ENCODE measurements at places on chromosomes 2 and 18.
A peak's percentile ranks its signal among the peaks of the same experiment; 100 is the strongest.

DNA sequence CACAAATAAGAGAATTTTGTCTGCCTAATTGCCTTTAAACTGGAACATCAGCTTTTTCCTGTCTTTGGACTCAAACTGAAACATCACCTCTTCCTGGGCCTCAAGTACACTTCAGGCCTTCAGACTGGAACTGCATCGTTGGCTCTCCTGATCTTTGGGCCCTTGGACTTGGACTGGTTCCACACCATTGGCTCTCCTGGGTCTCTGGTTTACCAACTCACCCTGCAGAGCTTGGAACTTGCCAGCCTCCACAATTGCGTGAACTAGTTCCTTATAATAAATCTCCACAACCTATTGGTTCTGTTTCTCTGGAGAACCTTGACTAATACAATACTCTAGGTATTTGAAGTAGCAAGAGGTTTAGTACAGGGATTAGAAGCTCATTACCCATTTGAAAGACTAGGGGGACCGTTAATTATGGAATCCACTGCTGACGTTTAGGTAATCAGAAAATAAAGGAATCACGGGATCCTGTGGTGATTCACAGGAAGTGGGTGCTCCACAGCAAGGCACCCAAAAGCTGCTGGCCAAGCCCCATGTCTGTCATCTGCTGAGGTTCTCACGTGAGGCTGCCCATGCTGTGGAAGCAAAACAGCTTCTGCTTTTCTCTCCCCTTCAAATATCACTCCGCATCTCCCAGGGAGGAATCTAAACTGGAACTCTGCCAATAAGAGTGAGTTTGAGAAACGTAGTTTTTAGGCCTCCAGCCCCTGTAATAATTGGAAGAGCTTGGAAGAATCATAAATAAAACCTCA, 20.0 kb upstream of the SGPP2 start:
- no peak for DNase-seq

DNA sequence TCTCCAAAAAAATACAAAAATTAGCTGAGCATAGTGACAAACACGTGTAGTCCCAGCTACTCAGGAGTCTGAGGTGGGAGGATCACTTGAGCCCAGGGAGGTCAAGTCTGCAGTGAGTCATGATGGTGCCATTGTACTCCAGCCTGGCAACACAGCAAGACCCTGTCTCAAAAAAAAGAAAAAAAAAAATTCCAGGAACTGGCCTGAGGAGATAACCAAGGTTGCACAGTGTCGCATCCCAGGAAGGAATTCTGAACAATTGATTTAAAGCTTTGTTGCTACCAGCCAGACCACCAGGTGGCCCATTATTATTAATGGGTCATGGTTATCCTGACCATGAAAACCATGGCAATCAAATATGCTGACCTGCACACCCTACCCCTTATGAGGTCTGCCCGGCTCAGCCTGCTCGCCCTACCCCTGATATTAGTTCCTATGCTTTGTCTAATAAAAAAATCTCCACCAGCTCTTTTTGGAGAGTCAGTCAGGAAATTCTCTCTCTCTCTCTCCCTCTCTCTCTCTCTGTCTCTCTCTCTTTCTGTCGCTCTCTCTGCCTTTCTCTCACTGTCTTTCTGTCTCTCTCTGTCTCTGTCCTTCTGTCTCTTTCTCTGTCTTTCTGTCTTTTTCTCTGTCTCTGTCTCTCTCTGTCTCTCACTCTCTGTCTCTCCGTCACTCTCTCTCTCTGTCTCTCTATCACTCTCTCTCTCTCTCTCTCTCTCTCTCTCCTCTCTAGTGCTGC, 73.7 kb downstream of the NCAPH start:
- DNase-seq: no peak

DNA sequence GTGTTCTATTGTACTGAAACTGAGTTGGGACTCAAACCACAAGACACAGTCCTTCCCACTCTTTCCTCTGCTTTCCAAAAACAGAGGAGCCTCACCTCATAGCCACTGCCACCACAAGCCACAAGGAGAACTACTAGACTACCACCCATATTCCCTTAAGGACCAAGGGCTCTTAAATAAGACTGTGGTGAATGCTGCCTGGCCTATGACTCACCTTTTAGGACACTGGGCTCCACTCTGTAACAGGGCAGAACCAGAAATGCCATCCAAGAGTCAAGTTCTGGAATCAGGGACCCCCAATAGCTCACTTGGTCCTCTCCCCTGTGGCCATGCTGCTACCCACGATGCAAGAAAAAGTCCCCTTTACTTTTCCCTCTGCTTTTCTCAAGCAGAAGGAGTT, 851.4 kb downstream of the BCL11A start:
- no peak for DNase-seq

DNA sequence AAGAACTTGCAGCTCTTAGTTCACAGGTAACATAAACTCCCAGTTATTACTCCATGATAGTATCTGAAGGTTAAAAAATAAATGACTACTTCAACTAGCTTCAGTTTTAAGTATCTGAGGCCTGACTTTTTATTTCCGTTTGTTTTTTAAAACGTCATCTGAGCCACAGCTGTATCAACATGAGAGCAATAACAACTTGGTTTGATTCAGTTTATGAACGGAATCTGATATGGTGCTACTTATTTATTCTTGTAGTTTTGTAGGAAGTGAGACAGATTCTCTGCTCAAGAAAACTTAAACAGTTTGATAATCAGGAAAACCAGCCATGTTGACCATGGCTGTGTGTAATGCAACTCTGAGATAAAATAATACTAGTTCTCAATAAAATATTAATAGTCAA, 34.9 kb downstream of the NAB1 start:
- no peak for DNase-seq

DNA sequence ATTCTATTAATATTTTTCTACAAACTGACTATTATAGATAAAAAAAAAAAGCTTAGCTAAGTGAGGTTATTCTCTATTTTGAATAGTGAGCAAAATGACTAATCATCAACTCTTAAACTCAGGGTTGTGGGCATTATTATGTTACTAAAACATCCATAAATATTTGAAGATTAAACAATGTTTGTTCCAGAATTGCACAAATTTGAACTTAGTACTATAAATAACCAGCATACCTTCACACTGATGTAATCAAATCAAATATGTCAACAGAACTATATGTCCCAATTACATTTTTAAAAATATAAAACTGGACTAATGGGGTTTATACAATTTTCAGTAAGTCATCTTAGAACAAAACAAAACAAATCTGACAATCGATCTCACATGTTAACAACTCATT, 800.9 kb downstream of the LRP1B start:
- DNase-seq: no peak

DNA sequence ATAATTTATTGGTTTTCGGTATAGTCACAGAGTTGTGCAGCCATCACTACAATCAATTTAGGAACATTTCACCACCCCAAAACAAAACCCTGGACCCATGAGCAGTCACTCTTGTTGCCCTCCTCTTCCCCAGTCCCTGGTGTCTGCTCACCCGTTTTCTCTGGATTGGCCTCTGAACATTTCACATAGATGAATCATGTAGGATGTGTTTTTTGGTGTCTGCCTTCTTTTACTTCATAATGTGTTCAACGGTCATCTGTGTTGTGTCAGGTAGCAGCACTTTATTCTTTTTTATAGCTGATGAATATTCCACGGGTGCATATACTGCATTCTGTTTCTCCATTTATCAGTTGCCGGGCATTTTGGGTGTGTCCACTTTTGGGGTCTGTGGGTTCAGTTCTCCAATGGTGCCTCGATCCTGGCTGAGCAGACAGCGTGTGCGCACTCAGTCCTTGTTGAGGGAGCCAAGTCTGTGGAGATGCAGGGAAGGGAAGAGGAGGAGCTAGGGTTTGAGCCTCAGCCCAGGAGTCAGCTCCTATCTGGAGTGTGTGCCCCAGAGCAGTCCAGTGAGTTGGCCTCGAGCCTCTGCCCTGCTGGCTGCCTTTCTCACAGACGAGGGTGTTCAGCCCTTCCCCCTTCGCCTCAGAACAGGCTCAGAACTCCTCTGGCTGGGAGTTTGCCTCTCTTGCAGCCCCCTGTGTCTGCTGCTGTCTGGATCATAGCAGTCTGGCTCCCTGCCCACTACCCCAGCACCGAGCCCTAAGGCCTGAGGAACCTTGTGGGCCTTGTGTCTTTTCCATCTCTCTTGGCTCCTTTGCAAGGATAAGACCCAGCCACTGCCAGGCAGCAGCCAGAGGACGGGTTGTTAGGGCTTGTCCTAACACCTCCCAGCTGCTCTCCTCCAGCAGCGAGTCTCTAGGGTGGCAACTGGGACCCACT, 18.0 kb downstream of the C2orf74 start:
- DNase-seq: no peak

DNA sequence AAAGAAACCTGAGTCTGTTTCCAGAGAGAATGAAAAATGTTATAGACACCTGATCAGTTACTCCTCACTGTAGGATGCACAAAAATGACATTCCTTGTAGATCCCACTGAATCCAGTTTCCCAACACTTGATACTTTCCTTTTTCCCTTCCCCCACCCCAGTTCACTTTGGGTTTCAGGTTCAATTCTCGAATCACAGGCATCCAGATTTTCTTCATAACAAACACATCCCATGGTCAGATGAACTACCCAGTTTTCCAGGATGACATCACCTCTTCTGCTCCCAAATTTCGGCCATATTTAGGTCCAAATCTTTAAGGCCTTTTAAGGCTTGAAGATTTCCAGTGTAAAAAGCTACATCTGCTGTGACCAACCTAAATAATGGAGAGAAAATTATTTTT, 51.5 kb downstream of the UGP2 start:
- DNase-seq: no peak

DNA sequence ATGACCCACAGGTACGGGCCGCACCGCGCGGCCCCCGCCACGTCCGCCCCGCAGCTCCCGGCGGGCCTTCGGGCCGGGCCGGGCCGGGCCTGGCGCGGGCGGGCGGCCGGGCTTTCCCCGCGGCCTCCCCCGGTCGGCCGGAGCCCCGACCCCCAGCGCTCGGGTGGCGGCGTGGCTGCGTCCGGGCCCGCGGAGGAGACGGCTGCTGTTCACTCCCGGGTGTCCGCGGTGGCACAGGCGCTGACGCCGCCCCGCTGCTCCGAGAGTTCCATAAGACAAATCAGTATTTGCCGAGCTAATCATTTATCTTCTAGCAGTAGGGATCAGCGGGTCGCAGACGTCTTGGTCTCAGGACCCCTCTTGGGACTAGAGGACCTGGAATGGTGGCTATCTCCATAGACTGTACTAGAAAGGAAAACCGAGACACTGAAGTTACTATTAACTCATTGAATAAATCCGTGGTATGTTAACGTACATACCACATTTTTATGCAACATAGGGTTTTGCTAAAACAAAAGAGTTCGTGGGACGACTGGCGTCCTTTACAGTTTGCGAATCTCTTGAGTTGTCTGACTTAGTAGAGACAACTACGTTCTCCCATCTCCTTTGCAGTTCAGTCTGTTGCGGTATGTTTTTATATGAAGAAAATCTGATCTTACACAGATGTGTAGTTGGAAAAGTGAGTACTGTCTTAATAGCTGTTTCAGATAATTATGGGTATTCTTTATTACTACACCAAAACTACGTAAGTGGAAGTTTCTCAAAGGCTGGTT, 500 bp downstream of the LIMS1 start:
- DNase-seq: peak; percentile 17

- no peak for DNase-seq
Observed at GRCh38 chr2:24840962-24841945, 48.0 kb downstream of the CENPO start.

DNA sequence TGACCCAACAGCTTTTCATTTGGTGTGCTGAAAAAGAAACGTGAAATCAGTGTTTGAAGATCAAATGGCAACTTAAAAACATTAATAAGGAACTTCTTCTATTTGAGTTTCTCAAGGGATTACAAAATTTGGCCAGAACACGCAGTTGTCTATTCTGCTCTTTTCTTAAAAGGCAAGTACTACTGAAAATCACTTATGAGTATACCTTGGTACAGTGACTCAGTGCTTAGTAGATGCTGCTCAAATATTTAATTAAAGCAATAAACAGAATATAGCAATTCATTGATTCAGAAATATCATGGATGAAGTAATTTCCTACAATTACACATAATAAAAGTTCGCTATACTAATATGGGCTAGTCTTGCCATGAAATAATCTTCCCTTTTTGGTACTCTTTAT, 38.2 kb upstream of the MCM6 start:
- DNase-seq: no peak

DNA sequence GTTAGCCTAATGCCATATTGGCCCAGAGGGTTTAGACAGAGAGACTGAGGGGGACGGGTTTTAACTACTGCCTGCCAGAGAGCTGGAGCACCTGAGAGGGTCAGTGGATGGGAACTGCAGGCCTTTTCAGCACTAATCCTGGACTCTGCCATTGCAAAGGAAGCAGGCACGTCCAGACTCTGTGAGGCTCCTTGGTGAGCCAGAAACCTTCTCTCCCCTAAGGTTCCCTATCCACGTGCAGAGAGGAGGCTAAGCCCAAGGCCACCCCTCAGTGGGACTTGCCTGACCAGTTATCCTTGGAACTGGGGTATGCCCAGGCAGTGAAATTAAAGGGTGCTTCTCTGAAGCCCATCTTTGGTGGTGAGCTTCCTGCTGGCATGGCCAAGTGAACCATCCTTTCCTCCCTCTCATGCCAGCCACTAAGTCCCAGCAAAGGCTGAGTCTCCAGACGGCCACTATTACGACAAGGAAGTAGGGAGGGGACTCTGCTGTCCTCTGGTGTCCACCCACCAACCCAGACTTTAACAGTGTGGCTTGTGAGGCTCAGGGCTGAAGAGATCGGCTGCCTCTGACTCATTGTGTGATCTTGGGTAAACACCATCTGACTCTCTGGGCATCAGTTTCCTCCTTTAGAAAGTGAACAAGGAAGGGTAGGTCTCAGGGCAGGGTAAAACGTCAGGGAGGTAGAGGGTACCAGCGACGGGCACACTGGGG, 3.9 kb upstream of the MLPH start:
- DNase-seq: no peak

DNA sequence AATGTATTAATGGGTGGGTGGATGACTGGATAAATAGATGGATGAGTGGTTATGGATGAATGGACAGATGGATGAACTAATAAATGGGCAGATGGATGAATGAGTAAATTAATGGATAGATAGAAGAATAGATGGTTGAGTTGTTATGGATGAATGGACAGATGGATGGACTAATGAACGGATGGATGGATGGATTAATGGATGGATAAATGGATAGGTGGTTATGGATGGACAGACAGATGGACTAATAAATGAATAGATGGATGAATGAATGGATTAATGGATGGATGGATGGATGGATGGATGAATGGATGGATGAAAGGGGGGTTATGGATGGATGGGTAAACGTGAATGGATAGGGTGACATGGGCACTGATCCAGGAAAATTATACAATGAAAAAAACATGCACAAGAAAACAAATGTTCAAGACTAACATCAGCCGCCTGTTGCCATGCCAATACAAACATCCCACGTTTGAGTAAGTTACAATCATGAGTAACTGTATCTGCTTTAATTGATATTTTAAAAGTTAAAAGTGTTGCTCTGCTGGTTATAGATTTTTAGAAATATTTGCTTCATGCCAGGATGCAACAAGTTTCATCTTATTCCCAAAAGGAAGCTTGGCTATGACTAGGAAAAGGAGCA, 20.8 kb downstream of the PXDN start:
- DNase-seq: no peak
